Stimulated activated CD8-positive, alpha-beta memory T cell treated with anti-CD3 and anti-CD28 coated beads, Interleukin-15, amount 100 ng/mL, for 24 hours (primary cell): ENCODE measurements at places on chromosomes 2 and 18.

DNA sequence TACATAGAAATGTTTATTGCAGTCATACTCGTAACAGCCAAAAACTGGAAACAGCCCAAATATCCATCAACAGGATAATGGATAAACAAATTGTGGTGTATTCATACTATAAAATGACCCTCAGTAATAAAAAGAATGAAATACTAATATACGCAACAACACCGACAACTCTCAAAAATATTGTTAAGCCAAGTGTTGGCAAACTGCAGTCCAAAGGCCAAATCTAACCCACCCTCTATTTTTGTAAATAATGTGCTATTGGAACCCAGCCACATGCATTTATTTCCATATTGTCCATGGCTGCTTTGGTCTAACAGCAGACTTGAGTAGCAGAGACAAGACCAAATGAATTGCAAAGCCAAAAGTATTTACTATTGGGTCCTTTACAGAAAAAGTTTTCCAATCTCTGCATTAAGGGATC lies 151.0 kb downstream of the MREG start:
- DNase-seq, result no peak

DNA sequence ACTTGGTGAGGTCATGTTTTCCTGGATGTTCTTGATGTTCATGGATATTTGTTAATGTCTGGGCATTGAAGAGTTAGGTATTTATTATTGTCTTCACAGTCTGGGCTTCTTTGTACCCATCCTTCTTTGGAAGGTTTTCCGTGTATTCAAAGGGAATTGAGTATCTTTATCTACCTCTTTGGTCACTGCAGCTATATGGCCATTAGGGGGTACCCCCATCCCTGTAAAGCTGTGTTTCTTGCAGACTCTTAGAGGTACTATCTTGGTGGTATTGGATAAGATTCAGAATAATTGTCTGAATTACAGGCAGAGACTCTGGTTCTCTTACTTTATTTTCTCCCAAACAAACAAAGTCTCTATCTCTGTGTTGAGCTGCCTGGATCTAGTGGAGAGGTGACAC lies 401.6 kb upstream of the FSIP2 start:
- no peak for DNase-seq

GRCh38 chr2:99285526-99285925 lies 15.5 kb downstream of the LYG1 start:
- no peak for DNase-seq

DNA sequence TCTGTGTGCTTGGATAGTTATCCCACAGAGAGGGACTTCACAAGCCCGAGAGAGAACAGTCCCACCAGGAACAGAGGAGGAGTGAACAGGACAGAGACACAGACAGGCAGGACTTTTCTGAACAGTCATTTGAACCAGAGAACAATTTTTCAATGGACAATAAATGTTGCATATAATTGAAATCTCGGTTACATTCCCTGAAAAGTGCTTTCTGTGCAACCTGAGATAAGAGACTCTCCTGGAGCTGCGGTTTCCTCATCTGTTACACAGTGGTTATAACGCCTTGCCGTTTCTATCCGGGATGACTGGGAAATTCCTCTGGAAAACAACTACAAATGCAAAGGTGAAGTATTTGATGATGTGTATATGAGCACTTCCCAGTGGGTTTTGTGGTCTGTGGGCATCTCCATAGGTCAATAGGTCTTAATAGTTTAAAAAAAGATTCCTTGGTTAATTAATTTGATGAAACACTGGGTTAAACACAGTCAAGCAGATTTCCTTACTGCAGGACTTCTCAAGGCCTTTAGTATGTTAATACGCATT lies 87.2 kb upstream of the HPCAL1 start:
- no peak for DNase-seq

- DNase-seq, result no peak
Observed at GRCh38 chr2:185676316-185676715, 62.3 kb upstream of the FSIP2 start.

DNA sequence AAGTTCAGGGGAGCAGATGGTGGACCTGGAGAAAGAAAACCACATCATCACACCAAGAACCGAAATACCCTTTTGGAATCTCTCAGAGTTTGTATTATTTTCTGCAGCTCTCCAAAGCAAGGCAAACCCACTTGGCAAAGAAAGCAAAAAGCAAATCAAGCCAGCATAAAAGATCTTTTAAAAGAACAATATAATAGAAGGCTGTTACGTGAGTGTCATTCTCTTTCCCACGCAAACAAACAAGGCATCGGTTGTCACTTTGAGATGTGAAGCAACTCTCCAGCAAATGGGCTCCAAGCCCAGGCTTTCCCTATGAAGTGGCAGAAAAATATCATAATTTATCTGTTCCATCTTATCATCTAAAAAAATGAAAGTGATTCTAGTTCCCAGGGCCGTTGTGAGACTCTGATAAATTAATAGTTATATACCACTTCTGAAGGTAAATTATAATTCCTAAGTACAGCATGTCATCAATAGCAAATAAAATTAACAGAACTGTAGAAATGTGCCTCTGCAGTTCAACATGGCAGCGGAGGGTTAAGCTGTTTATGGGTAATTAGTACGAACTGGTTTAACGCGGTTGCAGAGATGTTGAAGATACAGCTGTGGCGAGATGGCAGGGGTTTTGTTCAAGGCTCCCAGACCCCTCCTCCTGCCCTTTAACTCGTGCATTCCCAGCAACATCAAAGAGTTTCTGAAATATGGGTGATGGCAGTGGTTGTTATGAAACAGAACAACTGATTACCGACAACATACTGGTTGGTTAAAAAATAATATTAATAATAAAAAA lies 89.2 kb downstream of the EPHA4 start:
- DNase-seq, result no peak

DNA sequence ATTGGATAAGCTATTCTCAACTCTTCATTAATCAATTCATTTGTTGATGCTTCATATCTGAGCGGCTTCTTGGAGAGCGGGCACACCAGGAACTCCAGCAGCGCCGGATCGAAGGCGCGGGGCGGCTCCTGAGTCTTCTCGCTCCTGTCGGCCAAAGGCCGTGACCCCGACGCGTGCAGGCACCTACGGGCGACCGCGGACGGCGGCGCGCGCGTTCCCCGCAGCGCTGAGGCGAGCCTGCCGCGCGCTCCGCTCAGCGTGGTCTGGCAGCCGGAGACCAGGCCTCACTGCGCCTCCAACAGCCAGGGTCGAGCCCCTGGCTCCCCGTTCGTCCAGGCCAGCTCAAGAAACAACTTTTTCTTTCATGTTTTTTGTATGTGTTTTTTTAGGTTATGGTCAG lies 97.5 kb downstream of the ICA1L start:
- DNase-seq, result no peak

GRCh38 chr2:134405611-134406081 lies 151.8 kb downstream of the MGAT5 start:
- no peak for DNase-seq

- no peak for DNase-seq
Observed at GRCh38 chr2:106886916-106887758, 1.2 kb upstream of the ST6GAL2 start.

DNA sequence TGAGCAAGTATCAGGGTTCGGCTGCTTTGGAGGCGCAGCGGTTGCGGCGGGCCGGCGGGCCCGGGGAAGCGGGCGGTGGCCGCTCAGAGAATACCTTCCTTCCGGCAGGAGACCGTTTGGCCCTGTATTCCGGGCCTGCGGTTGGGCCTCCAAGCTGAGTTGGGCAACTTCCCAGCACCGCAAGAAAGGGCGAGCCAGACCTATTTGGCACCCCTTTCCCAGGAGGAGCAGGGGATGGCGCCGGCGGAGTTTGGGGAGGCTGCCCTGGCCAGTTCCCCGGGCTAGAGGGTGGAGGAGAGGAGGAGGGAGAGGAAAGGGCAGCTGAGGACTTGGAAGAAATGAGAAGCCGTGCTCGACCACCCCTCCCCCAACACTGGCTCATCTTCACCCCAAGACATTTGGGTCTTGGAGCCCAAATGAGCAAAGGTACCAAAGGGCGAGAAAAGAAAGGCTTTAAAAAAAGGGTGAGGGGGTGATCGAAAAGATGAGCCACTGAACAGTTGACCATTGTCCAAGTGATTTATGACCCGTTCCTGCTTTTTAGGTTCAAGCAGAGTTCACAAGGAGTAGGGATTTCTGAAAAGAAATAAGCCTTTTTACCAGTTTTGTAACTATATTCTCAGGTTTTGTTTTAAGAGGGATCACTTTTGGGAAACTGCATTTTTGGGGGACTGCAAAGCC lies 8.4 kb downstream of the HOXD3 start:
- no peak for DNase-seq

- DNase-seq, result no peak
Observed at GRCh38 chr18:22872900-22873537, 60.1 kb upstream of the RBBP8 start.

GRCh38 chr2:162826921-162827320 lies 11.6 kb downstream of the KCNH7 start:
- no peak for DNase-seq

- DNase-seq, result no peak
Observed at GRCh38 chr2:65030476-65031332, 25.5 kb upstream of the CEP68 start.

DNA sequence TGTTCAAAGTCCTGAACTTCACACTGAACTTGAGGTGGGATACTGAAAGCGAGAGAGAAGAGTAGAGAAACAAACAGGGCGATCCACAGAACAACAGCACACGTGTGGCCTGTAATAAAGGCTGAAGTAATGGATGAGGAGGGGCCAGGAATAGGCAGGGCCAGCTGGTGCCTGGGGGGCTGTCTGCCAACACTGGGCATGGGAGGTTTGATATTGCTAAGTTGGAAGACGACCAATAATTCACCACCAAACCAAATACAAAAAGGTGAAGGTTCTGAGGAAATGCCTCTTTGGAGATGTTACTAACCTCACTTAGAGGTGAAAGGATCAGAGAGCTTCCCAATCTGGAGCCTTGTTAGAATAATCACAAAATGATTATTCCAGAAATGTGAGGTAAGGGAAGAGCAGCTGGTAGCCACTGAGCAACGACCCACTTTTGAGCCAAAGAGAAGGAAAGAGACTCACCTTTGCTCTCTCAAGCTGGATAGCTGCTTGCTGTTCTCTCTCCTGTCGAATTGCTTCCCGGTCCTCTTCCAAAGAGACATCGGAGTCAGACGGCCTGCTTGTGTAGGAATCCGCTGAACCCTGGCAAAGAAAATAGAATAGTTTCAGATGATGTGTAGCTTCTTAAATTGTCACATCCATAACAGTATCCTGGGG lies 54.7 kb upstream of the ARL5A start:
- no peak for DNase-seq

DNA sequence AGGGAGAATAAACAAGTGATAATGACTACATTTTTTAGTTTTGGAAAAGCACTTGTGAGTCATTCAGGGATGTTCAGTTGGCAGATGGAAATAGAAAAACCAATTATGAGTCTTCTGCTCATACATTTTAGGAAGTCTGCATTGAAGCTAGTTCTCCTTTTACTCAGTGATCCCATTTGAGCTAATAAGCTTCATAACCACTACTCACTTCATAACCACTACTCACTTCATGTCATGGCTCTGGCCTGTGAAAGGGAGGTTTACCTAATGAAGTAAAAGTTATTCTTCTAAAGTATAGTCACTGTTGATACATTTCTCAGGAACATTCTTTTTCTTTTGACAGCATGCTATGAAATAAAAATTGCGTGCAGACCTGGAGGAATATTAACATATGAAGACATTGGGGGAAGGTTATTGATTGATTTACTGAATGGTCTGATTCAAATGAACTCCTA lies 948.7 kb downstream of the TSN start:
- no peak for DNase-seq

DNA sequence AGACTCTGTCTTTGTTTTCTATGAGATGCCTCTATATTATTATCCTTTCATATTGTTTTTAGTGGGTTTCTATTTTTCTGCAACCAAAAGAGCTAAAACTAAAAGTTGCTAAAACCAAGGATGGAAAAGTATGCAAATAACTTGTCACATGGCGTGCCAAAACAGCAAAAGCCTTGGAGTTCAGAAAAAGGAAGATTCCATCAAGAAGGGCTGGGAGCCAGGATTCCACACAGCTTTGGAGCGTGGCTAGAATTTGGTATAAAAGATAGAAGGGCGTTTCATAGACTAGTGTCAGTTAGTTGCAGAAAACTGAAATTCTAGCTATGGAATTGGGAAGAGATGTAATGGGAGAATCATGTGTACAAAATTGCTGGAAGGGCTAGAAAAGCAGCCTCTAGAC lies 4.1 kb downstream of the SCYGR1 start:
- DNase-seq, result no peak

GRCh38 chr2:45724335-45724734 lies 72.9 kb downstream of the PRKCE start:
- no peak for DNase-seq

DNA sequence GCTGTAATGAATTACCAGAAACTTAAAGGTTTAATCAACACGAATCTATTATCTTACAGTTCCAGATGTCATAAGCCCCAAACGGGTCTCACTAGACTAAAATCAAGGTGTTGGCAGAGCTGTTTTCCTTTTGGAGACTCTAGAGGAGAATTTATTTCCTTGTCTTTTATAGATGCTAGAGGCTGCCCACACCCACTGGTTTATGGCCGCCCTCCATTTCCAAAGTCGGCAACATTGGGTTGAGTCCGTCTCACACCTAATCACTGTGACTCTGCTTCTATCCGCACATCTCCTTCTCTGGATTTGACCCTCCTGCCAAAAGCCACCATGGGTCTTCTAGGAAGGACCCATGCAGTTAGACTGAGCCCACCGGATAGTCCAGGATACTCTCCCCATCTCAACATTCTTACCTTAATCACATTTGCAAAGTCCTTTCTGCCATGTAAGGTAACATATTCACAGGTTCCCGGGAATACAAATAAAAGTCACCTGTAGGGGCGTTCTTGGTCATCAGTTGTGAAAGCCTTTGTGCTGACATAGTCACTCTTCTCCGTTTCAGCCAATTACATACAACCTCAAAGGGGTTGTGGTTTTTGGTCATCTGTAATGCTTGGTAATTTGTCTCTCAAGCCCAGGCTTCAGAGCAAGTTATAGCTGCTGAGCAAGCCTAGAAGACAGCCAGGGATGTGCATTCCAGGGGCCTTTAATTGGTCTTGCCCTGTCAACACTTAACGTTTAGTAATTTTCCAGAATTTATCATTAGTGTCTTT lies 179.4 kb downstream of the ANTXR1 start:
- no peak for DNase-seq

DNA sequence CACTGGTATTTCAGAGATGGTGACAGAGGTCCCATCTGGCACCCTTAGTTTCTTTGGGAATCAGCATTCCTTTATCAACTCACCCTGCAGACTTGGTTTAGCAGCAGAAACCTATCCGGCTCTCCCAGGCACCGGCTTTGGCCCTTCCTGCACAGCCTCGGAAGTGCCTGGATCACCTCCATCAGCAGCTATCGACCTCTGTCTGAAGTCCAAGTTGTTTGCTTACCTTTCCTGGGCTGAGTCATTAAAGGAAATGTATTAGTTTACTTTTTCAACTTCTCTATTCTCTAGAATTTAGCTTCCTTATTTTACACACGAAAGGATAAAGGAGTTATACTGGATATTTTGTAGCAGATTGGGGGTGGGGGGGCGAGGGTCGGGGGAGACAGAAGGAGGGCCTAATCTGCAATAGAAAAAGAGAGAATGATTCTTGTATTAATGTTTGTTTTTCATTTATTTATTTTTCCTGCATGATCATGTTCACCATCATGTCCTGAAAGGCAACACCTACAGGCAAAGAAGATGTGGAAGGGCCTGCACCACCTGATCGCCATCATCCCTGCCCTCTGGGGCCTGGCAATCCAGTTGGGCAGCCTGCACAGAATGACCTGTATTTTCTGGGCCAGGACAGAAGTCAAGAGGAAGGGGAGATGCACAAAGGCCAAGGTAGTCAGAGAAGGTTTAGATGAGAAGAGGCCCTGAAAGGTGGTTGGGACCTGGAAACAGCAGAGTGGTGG lies 22.1 kb upstream of the MAT2A start:
- DNase-seq, result no peak
